Skin of body (tissue), 3 donors: ENCODE measurements at places on chromosomes 7 and 10.

GRCh38 chr7:21967598-21968003 lies 21.9 kb upstream of the CDCA7L start:
- DNase-seq: no peak

DNA sequence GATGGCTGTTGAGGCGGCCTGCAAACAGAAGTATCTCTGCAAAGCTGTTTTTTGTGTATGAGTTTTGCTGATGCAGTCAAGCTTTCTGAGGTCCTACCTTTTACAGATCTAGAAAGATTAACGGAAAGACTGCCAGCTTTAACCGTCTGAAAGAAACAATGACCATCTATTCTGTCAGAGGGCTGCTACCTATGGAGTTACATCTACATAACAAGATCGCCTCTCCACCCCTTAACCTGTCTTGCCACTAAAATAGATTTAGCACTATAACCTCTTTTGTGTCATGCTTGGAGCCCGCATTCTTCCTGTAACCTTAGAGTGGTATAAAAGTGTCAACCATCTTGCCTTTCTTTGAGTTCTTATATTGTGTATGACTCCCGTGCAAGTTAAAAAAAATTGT lies 291.2 kb downstream of the POM121L12 start:
- DNase-seq: no peak

DNA sequence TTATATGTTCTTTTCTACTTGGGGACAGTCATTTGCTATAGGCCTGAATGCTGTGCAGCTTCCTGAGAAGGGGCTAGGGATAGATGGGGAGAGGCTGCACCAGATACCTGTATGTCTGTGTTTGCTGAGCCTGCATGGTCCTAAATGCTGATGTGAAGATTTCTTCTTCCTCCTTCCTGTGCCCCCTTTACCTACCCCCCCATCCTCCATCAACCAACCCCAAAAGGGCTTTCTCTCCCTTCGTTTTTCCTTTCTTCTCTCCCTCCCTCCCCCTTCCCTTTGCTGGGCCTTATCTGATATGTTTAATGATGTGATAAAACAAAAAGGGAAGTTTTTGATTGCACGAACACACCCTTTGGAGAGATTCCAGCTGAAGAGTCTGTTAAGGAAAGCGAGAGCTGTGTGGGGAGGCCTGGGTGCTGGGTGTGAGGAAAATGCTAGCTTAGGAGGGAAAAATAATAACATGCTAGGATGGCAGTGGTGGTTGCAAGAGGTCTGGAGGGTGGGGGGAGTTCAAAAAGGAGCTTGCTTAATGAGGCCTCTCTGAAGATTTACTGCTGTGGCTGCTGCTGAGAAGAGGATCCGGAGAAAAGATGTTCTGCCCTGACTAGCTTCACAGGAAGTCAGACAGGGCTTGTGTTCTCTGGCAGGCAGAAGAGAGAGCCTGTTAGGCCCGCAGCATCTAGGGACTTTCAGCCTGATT lies 101.8 kb downstream of the SAMD9 start:
- DNase-seq: peak; percentile 87

- DNase-seq: peak; percentile 8
These were observed 3.7 kb upstream of the TCTN3 start for GRCh38 chr10:95697429-95697828.

DNA sequence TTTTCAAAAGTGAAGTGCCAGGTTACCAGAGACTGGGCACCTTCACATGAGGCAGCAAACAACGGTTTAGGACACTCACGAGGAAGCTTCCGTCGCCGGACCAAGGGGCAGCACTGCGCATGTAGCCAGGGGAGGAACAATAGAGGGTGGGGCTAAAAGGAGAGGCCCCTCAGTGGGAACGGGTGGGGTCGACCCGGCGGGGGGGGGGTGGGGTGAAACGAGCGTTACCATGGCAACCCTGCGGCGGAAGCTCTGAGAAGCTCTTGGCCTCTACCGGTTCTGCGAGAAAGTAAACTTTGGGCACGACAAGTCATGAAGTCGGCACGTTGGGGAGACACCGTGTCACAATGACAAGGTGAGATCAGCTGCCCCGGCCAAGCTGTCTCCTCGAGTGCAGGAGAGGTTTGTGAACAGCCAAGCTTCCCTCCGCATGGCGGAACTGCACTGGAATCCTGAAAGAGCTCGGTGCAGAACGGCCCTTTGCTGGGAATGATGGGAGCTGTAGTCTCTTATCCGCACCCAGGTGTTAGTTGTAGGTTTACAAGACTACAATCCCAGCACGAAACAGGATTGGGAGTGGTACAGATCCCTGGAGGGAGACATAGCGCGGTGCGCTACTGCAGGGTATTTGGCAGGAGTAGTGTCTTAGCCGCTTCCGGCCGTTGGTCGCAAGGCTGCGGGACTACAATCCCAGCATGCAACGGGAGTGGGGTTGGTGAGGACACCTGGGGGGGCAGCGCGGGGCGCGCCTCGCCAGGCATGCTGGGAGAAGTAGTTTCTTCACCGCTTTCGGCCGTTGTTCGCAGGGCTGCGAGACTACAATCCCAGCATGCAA lies 72.8 kb upstream of the ZNF722 start:
- DNase-seq: no peak

GRCh38 chr7:124428781-124429180 lies 336.8 kb downstream of the GPR37 start:
- no peak for DNase-seq

DNA sequence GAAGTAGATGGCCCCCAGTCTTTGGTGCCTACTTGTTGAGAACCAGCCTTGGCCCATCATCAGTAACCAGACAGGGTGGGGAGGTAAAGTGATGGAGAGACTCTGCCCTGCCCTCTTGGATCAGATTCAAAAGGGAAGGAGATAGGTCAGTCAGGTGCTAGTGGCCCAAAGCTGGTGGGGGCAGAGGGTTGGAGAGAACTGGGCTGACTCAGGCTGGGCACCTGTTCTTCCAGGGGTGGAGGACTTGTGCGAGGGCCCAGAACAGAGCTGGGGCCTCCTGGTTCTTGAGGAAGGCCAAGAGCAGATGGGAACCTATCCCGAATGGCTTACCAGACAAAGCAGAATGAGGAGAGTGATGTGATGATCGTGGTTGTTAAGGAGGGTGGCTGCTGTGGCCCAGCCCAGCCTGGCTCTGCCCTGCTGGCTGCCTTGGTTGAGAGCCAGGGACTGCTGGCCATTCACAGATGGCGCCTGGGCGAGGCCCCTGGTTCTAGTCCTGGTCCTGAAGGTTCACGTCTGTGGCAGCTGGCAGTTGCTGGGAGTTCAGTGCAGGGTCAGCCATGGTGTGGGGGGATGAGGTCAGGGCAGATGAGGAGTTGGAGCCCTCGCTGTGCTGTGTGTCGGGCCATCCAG lies 36.6 kb downstream of the PALD1 start:
- no peak for DNase-seq

GRCh38 chr10:117946525-117947070 lies 100.1 kb downstream of the RAB11FIP2 start:
- no peak for DNase-seq

DNA sequence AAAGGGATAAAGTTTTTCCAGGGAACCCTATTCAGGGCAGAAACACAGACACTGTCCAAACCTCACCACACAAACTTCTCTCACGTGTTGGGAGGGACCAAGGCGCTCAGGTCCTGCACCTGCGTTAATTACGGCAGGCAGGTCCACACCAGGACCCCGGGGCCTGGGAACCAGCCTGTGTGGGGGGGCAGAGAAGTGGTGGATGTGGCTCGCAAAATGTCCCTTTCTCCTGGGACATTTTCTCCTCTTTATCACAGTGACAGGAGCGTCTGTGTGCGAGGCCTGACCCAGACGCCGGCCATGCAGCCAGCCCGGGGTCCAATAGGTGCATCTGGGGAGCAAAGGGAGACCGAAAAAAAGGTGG lies 73.4 kb upstream of the ZNF722 start:
- no peak for DNase-seq

GRCh38 chr10:3950676-3951275 lies 165.8 kb upstream of the KLF6 start:
- no peak for DNase-seq

DNA sequence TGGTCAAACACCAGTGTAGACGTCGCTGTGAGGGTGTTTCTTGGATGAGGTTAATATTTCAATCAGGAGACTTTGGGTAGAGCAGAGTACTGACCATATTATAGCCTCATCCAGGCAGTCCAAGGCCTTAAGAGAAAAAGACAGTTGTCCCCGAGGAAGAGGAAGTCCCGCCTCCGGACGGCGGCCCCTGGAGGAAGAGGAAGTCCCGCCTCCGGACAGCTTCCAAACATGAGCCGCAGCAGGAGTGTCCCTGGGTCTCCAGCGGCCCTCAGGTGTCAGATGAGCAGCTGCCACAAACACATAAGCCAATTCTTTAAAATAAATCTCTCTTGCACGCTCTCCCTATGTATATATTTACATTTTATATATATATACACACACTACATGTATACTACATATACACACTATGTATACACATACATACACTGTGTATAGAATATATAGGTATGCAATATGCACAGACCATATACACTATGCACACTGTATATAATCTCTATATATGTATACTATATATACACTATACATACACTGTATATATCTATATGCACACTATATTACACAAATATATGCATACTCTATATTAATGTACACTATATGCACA lies 37.5 kb downstream of the PWWP2B start:
- no peak for DNase-seq

GRCh38 chr10:24209432-24209771 lies 464 bp downstream of the KIAA1217 start:
- DNase-seq: peak; percentile 86

GRCh38 chr10:112210666-112211065 lies 27.1 kb upstream of the GPAM start:
- DNase-seq: no peak

- DNase-seq: no peak
These were observed 270.0 kb upstream of the PPP2R2D start for GRCh38 chr10:131630772-131631258.

DNA sequence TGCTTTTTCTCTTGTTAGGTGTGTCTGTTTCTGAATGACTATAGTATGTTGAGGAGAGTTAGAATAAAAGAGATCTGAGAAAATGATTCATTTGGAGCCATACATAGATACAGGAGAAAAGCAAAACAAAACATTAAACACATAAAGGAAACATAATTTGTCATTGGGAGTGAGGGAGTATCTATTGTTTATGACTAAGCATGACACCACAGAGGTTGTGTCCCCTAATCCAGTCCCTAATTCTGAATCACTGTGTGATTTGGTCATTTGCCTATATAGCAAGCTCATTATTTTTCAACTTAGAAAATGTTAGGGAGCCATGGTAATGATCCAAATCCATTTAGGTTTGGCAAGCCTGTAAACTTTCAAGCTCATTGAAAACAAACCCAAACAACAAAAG lies 132.3 kb upstream of the BMPER start:
- DNase-seq: no peak

- DNase-seq: peak; percentile 88
These were observed 599.6 kb upstream of the GHITM start for GRCh38 chr10:83539528-83540308.

DNA sequence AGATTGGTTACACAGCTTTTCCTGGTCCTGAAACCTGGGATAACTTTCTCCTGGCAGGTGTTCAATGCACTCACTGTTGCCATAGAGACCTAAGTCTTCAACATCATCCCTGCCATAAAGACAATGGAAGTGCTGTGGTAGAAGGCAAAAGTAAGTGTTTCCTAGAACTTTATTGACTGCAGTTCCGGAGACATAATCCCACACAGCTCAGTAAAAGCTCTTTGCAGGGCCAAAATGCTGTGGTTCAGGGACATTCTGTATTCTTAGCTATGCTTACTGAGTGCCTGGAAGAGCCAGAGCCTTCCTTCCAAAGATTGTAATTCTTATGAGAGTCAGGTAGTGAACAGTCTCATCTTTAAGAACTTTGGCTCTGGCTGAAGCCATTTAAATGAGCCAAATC lies 5.3 kb downstream of the WIPF3 start:
- no peak for DNase-seq

DNA sequence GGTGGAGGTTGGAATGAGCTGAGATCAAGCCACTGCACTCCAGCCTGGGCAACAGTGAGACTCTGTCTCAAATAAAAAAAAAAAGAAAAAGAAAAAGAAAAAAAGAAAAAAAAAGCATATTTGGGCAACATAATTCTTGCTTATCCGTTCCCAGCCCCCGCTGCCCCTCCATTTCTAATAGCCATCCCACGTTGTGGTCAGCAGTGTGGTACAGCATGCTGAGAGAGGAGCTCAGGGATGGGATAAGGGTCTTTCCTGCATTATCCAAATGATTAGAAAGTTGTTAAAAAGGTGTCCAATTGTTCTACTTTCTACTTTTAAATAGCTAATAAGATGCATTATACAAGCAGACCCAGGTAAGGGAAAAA lies 104.9 kb upstream of the ZNF92 start:
- no peak for DNase-seq

GRCh38 chr7:6271060-6271658 lies 1.3 kb downstream of the CYTH3 start:
- DNase-seq: no peak

- peak; percentile 53 for DNase-seq
These were observed 1.5 kb upstream of the FAM53B start for GRCh38 chr10:124745673-124746072.

GRCh38 chr10:72044417-72045041 lies 43.8 kb downstream of the SPOCK2 start:
- DNase-seq: no peak

GRCh38 chr10:72855129-72855528 lies 38.4 kb upstream of the OIT3 start:
- DNase-seq: no peak

DNA sequence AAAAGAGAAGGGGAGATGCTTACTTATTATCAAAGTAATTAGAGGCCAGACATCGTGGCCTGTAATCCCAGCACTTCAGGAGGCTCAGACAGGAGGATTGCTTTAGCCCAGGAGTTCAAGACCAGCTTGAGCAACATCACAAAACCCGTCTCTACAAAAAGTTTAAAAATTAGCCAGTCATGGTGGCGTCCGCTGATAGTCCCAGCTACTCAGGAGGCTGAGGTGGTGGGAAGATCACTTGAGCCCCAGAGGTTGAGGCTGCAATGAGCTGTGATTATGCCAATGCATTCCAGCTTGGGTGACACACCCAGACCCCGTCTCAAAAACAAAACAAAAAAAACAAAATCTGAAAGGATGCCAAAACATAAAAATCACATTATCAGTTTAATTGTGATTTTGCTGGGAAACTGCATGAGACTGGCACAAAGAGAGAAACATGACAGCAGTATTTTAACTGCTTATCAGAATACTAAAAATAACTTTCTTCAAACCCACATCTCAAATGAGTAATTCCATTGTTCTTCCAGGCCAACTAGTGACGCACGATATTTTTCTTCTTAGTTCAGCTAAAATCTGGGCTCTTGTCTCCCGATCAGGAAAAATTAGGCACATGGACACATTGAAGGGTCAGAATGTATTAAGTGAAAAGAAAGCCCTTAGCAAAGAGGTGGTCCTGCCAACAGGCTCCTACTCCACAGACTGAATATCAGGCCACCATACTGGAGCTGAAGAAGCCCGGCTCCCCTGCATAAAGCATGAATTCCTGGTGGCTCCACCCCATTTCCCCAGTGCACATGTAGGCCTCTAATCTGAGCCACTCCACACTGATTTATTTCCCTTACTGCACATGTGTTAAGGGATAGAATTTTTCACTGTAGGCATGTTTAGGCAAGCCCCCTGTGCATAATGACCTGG lies 9.6 kb upstream of the CCM2 start:
- peak; percentile 36 for DNase-seq
